Heart left ventricle (tissue), 16 donors: ENCODE measurements at places on chromosomes 5 and 9.

DNA sequence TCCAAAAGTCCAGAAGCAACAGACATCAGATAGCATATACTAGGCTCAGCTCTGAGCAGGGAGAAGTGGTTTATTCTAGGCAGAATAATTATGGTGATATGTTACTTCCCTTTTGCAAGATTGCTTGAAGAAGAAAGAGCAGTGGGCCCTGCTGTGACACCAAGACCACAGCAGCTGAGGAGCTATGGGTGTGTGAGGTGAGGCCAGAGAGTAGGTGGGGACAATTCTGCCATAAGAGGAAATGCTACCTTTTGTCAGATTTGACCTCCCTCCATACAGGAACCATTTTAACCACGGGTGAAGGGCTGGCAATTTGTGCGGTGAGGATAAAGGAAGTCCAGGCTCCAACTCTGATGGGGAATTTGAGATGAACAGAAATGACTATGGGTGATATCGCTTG, 51.3 kb downstream of the TNFSF15 start:
- DNase-seq: no peak

DNA sequence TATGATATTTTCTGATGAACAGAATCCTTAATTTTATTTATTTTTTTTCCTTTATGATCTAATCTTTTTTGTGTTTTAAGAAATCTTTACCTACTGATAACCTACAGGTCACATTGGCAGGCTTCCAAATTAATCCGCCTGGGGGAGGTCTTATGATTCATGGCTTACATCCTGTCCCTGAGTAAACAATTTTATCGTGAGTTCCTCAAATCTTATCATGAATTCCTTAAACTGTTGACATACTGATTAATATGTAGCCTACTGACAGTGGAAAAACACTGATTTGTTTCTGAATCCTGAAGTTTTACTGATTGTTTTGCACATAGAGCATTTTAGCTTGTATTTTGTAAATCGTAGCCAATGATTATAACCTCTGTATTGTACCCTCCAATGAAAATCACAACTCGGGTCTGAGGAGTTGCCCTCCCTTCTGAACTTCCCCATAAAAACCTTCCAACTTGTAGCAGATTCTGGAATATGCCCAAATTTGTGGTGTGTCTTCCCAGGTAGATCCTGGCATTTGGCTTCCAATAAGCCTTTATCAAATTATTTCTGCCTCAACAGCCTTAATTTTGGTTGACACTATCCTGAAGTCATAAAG, 105.6 kb downstream of the VCAN start:
- no peak for DNase-seq

DNA sequence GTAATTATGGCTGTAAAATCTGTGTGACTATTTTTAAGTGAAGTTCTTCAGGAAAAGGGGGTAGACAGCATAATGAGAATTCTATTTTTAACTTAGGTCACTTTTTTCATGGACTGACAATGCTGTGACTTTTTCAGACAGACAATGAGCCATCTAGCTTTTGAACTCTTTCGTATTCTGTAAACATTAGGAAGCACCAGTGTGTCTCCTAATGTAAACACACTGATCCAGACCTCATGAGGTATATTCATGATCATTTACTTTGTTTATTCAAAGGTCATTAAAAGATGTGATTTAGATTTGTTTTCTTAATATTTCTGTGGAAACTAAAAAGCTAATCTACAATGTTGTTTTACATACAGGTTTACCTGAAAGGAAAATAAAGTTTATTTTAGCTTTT, 352.6 kb downstream of the ADGRV1 start:
- DNase-seq: no peak

DNA sequence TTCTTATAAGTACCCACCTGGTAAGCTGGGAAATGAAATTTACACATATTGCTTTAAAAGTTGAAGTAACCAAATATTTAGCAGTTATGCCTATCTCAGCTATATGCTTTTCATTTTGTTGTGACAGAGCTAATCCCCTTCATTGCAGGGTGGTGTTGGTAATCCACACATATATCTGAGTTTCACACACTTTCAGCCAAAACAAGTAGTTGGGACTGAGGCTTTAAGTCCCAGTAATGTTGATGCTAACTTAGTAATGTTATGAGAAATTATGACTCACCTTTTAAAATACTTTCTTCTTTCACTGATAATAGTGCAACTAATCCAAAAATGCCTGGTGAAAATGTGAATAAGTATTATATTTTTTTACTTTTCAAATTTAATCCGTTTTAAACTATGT, 19.2 kb upstream of the RICTOR start:
- no peak for DNase-seq

DNA sequence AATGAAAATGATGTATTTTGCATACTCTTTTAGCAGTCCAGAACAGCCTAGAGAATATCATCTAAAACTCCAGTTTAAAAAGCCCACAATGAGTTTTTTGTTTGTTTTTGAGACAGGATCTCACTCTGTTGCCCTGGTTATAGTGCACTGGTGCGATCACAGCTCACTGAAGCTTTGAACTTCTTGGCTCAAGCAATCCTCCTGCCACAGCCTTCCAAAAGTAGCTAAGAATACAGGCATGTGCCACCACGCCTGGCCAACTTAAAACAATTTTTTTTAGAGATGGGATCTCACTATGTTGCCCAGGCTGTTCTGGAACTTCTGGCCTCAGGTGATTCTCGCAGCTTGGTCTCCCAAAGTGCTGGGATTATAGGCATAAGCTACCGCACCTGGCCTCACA, 175.7 kb downstream of the FBN2 start:
- DNase-seq: no peak

- DNase-seq: peak; percentile 79
These were observed 65.1 kb upstream of the CCDC152 start for GRCh38 chr5:42691413-42691937.

DNA sequence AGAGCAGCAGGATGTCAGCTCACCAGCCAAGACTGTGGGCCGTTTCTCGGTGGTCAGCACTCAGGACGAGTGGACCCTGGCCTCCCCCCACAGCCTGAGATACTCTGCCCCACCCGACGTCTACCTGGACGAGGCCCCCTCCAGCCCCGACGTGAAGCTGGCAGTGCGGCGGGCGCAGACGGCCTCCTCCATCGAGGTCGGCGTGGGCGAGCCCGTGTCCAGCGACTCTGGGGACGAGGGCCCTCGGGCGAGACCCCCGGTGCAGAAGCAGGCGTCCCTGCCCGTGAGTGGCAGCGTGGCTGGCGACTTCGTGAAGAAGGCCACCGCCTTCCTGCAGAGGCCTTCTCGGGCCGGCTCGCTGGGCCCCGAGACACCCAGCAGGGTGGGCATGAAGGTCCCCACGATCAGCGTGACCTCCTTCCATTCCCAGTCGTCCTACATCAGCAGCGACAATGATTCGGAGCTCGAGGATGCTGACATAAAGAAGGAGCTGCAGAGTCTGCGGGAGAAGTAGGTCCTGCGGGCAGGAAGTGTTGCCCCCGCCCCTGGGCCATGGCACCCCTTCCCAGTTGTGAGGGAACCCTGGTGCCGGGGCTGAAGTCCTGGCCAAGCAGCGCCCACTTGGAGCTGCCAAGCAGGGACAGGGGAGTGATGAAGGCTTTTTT, 108.9 kb downstream of the WNK2 start:
- no peak for DNase-seq
